Retinal pigment epithelial cell (primary cell): ENCODE measurements at places on chromosomes 11 and 22.
A peak's percentile ranks its signal among the peaks of the same experiment; 100 is the strongest.

DNA sequence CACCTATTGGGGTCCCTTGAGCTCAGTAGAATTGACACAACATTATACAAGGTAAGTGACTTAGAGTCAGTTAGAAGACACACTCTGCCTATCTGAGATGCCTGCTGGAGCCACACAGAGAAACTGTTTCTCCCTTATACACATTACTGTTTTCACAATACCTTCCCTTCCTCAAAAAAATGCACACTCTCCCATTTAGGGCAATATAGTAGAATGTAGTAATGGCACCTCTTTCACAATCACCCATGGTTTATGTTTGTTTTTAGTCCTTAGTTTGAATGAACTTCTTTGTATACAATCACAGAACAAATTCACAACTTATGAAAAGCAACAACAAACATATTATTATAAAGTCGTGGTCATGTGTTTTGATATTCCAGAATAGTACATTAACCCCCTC is 14.3 kb downstream of the OR52H1 start:
- DNase-seq: no peak

- DNase-seq: no peak
Measured at GRCh38 chr11:94507485-94507884, 4.8 kb upstream of the C11orf97 start.

DNA sequence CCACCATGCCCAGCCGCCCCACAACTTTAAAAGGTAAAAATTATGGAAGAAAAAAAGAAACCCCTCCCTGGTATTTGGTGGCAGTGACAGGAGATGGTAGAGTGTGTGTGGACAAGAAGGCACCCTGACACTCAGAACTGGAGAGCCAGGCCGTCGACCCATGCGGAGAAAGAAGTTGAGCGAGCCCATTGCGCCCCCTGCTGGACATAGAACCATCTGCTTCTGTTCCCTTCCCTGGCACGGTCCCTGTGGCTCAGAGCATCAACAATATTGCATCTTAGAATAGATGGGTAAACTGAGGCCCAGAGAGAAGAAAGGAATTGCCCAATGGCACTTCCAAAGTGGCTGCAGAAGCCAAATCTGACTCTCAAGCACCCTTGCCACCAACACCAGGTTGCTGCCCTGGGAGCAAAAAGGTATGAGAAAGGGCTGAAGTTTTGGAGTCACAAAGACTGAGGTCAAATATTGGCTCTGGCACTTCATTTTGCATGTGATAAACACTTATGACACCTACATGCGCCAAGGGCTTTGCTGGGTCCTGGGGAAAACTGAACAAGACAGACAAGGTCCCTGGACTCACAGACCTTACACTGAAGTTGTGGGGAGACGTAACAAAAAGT is 8.6 kb downstream of the MRPL11 start:
- DNase-seq: peak; percentile 20

GRCh38 chr11:102306817-102307726 is 10.2 kb upstream of the BIRC3 start:
- no peak for DNase-seq

- DNase-seq: no peak
Measured at GRCh38 chr11:17513853-17514252, 30.4 kb downstream of the USH1C start.

DNA sequence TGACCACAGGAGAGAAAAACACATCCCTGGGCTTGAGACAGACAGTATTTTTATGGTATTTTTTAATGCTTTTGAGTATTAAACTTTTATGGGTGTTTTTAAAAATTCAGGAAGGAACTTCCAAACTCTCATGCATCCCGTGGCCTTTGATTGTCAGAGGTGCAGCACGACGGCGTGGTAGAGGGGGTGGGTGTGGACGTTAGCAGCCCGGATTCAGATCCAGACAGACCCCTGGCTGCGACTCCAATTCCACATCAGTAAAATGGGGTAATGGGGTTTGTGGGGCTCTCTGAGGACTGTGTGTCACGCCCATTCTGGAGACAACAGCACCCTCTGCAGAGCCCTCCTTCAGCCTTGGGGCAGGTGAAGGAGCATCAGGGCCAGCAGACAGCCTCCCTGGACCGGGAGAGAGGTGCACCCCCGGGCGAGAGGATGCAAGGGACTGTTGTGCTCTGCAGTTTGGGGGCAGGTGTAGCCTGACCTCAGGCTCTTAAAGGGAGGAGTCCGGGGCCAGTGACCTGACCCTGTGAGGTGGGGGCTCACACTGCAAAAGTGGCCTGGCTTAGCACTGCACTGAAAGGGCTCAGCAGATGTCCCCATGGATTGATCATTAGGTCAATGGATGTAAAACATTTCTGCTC is 1024.3 kb downstream of the TBC1D22A start:
- DNase-seq: no peak

GRCh38 chr22:29375398-29376076 is 12.8 kb downstream of the AP1B1 start:
- DNase-seq: no peak

DNA sequence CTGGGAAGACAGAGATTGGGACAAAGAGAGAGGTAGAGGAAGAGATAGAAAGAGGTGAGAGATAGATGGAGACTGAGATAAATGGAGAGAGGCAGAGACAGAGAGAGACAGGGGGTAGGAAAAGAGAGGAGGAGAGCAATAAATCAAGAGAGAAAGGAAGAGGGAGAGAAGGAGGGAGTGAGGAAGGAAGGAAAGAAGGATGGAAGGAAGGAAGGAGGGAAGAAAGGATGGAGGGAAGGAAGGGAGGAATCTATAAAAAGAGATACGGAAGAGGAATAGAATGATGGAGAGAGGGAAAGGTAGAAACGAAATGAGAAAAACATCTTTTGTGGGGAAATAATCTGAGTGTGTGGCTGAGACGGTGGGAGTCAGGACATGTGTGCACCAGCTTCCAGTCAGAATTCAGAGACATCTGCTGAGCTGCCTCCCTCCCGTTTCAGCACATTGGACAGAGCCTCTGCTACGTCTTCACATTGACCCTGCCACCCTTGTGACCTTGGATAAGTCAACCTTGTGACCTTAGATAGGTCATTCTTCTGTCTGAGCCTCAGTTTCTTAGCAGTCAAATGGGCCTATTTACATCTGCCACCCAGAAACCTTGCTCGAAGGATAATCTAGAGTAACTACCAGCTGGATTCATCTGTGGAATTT is 417.8 kb downstream of the MIAT start:
- DNase-seq: no peak

GRCh38 chr11:100004541-100004940 is 682.5 kb upstream of the ARHGAP42 start:
- DNase-seq: peak; percentile 31

GRCh38 chr11:126317756-126318573 is 14.1 kb downstream of the DCPS start:
- DNase-seq: no peak

GRCh38 chr11:8283465-8284230 is 20.0 kb upstream of the LMO1 start:
- no peak for DNase-seq

GRCh38 chr11:40287916-40288803 is 1171.3 kb downstream of the LRRC4C start:
- DNase-seq: no peak

DNA sequence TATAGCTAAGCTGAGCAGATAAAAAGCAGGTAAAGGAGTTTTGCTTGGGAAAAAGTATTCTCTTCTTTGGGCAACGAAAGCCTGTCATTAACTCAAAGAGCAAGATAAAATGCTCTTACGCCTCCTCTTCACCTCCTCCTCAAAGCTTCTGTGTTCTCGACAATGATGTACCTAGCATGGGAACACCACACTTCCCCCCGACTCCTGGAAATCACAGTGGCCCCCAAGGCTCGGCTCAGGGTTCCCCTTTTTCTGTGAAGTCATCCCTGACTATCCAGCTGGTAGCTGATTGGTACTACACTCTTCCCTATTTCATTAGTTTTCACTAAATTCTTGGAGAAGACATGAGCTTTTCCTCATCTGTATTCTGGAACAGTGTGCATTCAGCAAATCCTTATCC is 336.1 kb downstream of the LARGE1 start:
- DNase-seq: no peak

GRCh38 chr11:13339195-13340153 is 61.9 kb downstream of the BMAL1 start:
- peak; percentile 66 for DNase-seq

- no peak for DNase-seq
Measured at GRCh38 chr11:92409956-92410355, 185.3 kb downstream of the FAT3 start.

- DNase-seq: no peak
Measured at GRCh38 chr11:101428918-101429317, 154.9 kb downstream of the TRPC6 start.

GRCh38 chr11:89521294-89521693 is 30.1 kb upstream of the NOX4 start:
- DNase-seq: no peak

DNA sequence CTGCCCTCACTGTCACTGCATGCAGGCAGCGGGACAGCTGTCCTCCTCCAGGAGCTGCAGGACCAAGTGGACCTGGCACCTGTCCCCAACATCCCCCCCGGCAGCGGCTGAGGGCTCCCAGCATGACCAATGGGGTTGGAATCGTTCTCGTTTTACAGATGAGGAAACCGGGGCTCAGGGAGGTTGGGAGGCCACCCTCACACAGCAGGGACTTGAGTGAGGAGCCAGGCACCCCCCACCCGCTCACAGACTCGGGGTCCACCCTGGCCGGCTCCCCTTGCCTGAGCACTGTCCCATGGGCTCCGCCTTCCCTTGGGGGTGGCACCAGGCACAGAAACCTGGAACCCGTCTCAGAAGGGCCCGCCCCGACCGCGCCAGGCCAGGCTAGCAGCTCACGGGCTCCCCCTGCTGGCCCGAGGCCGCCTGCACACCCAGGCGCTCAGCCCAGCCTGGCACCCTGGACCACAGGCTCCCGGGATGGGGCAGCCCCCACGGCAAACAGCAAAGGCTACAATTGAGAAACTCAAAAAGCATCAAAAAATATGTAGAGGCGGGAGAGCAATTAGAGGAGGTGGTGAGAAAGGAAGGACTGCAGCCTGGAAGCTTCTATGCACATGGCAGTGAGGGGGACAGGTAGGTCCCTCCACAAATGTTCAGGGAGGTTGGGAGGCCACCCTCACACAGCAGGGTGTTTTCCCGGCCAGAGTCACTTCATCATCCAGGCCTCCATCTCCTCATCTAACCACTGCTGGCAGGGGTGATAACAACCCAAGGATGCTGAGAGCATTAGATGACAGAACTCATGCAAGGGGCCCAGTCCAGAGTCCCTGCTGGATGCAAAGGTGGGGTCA is 12.8 kb downstream of the MACROD1 start:
- DNase-seq: no peak

- DNase-seq: no peak
Measured at GRCh38 chr22:44068422-44069191, 44.5 kb downstream of the PARVB start.

- no peak for DNase-seq
Measured at GRCh38 chr11:91244912-91245311, 979.7 kb upstream of the FAT3 start.

- DNase-seq: no peak
Measured at GRCh38 chr22:35308480-35309021, 8.9 kb downstream of the TOM1 start.

- DNase-seq: no peak
Measured at GRCh38 chr11:92131289-92131865, 93.2 kb upstream of the FAT3 start.

DNA sequence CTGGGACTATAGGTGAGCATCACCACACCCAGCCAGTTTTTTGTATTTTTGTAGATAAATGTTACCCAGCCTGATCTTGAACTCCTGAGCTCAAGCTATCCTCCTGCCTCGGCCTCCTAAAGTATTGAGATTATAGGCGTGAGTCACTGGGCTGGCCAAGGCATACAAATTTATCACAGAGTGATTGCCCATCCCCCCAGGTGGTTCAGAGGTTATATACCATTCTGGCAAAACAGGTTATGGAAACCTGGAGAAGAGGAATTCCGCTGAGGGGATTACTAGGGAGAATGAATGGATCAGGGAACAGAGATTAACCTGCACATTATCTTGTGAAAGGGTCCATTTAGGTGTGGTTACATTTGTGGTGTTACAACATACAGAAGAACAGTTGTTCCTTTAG is 8.1 kb downstream of the ATG13 start:
- DNase-seq: no peak

DNA sequence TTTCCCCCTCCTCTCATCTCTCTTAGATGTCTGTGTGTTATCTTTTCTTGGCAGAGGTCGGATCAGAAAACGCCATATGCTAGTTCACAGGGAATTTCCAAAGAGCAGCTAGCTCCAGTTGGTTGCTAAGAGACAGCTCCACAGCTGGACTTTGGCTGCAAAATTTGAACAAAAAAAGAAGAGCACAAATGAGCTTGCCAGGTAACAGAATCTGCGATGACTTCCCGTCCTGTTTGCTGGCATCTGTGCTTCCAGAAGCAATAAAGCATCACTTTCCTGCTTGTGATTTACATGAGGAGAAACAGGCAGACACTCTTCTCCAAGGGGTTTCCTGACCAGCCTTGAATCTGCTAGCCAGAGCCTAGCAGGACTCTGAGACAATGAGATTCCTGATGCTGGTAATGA is 596.0 kb upstream of the B3GAT1 start:
- no peak for DNase-seq

GRCh38 chr11:41281131-41281742 is 178.2 kb downstream of the LRRC4C start:
- DNase-seq: no peak

DNA sequence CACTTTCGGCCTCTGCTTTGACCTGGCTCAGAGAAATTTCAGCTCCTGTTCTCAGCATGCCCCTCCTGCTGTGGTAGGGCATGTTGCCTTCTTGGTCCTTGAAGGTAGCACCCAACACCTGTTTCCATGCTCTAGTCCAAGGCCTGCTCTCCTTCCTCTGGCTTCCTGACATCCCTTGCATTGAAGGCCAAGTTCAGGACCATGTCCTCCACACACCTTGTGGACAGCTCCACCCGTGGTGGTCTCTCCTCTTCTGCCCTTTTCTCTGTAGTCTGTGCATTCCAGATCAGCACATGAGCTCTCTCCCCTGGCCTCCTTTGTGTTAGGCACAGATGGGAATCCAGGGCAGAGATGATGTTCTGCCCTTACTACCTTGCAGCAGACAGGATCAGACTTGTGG is 225.3 kb downstream of the ADAMTS15 start:
- DNase-seq: no peak

DNA sequence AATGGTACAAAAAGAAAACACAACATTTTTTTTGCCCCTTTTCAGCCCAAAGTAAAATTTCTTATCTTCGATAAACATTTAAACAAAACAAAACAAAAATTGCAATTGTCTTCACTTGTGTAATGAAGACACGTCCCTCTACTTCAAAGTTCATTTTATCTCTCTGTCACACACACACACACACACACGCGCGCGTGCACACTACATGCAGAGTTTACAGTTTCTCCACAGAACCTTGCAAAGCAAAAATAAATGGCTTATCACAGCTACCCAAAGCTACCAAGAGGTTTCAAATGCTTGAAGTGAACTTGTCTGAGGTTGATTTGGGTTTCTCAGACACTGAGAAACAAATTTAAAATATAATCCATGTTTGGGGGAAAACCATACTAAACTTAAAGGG is 72.3 kb downstream of the ETS1 start:
- no peak for DNase-seq
